ENCODE measurements at places on chromosomes 12 and 14.

GRCh38 chr14:61147831-61148549 lies 133.1 kb downstream of the TMEM30B start:
- DNase-seq, result no peak

DNA sequence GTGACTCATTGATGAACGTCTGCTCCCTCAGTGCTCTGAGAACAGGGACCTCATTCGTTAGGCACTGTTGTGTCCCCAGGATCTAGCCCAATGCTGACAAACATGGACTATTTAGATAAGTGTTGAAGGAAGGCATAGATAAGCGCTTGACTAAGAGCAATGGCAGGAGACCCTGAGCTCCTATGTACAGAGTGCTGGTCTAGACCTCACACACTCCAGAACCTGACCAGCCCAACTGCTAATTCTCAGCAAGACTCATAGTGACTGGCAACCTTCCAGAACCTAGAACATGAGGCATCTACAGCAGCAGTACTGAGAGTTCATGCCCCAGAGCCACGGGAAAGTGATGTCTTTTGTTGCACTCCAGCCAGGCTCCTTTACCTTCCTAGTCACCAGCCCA lies 69.2 kb downstream of the CRACR2A start:
- no peak for DNase-seq

- no peak for DNase-seq
These were observed 26.9 kb upstream of the MYBPC1 start for GRCh38 chr12:101567918-101568317.

DNA sequence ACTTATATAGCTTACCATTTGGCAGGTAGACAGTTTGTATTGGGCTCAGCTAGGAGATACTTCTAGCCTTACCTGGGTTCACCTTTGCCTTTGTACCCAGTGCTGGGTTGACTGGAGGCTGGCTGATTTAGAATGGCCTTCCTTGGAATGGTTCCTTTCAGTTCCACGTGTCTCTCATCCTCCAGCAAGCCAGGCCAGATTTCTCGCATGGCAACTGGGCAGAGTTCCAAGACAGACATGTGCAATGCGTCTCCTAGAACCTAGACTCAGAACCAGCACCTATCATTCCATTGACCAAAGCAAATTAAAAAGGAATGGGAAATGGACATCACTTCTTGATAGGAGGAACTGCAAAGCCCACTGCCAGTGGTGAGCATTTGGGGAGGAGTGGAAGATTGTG lies 79.1 kb upstream of the BDKRB2 start:
- DNase-seq, result no peak

- DNase-seq, result no peak
These were observed 36.2 kb downstream of the HSP90AA1 start for GRCh38 chr14:102050625-102051024.

DNA sequence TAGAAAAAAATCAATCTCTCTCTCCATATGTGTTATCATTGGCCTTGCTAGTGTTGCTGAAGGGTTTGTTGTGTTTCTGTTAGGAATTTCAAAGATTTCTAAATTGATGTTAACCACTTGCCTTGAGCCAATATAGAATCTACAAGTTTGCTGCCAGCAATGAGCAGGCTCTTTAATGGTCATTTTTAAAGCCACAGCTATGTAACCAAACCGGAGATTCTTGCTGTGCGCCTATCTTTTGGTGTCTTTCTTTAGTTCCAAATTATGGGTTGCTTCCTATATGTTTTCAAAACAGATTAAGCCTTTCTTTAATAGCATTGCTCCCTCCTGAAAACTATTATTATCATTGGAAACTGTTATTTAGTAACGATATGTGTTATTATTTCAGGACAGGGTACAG lies 545.7 kb downstream of the DIO2 start:
- no peak for DNase-seq

- DNase-seq, result no peak
These were observed 28.2 kb upstream of the ARID2 start for GRCh38 chr12:45701296-45701695.

DNA sequence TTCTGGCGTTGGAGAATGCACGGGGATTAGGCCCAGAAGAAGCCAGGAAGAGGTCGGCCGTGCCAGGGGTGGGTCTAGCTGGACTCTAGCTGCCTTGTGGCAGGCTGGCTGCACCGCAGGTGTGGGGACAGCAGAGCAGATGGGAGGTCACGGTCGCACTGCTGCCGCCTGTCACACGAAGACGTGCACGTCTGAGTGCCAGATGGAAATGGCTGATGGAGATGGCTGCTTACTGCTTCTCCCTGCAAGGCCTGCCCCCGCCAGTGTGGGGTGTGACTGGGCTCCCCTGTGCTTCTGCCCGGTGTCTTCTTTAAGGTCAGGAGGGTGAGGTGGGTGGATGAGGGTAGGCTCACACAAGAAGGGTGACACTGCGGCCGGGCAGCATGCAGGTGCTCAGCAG lies 79.0 kb downstream of the MOK start:
- DNase-seq, result no peak

GRCh38 chr12:49322367-49322707 lies 718 bp upstream of the TROAP start:
- DNase-seq, result no peak

- DNase-seq, result no peak
These were observed 316.4 kb downstream of the MED13L start for GRCh38 chr12:115960868-115961802.

- no peak for DNase-seq
These were observed 152.6 kb upstream of the TBX3 start for GRCh38 chr12:114836609-114837008.

DNA sequence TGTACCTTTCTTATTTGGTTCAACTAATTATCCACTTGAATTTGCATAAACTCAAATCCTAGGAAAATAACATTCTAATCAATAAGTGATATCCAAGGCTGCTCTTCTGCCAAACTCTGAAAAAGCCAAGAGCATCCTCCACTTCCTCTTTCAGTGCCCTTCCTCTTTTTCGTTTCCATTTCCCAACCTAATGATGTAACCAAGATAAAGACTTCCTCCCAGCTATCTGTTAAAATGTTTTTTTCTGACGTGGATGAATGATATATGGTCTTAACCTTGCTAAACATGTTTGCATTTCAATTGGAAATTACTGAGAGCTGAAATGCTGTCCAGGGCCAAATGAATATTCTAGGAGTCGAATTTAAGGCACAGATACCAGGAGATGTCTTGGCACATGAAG lies 459.5 kb upstream of the PDE3A start:
- DNase-seq, result no peak

GRCh38 chr12:109548258-109548657 lies 25.0 kb downstream of the MMAB start:
- DNase-seq, result no peak

- no peak for DNase-seq
These were observed 47.7 kb downstream of the GNG2 start for GRCh38 chr14:51908086-51908485.

GRCh38 chr14:81450100-81450531 lies 50.0 kb upstream of the STON2 start:
- no peak for DNase-seq

- DNase-seq, result no peak
These were observed 899 bp upstream of the KCNH3 start for GRCh38 chr12:49537752-49538509.

DNA sequence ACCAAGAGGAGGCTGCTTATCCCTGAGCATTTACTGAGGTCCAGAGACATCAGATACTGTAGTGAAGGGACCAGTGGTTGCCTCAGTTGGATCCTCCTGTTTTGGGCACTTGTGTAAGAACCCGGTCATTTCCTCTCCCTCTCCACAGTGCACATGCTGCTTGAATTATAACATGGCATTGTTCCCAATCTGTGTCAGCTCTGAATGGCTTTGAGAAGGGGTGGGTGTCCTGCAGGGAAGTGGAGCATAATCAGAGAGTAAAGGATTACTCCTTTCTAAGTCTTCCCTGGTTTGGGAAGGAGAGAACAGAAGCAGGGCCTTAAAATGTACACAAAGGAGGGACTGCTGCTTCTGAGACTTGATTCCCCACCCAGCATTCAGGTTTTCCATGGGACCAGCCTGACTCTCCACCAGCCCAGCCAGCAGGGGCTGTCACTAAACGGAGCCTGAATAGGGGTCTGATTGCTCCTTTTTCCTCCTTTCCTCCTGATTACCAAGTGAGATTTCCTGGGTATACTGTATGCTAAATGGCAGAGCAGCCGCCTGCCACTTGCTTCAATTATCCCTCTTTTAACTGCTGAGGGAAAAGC lies 78.4 kb downstream of the NRXN3 start:
- DNase-seq, result no peak

- no peak for DNase-seq
These were observed 736 bp upstream of the PHLDA1 start for GRCh38 chr12:76032043-76032981.

- DNase-seq, result no peak
These were observed 245.9 kb downstream of the CHST11 start for GRCh38 chr12:104702565-104703139.

GRCh38 chr12:103086471-103086870 lies 129.0 kb downstream of the ASCL1 start:
- no peak for DNase-seq

DNA sequence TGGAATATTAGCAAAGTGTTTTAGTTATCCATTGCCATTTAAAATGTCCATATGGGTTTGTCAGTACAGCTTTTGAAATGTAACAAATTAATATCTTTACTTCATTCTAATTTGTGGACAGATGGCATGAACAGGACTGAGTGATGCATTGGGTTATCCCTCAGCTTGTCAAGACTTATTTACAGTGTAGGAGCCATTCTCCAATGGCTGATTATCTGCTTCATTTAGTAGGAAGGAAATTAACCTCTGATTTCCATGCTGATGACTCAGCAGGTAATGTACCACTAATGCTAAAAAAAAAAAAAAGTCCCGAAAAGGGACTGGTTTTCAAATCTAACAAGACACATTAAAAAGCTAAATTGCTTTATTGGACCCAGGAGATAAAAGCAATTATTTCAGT lies 1149.0 kb upstream of the USP15 start:
- DNase-seq, result no peak
